ENCODE measurements at places on chromosomes 2 and 18.

- no peak for DNase-seq
Measured at GRCh38 chr2:118689033-118689432, 158.4 kb downstream of the EN1 start.

DNA sequence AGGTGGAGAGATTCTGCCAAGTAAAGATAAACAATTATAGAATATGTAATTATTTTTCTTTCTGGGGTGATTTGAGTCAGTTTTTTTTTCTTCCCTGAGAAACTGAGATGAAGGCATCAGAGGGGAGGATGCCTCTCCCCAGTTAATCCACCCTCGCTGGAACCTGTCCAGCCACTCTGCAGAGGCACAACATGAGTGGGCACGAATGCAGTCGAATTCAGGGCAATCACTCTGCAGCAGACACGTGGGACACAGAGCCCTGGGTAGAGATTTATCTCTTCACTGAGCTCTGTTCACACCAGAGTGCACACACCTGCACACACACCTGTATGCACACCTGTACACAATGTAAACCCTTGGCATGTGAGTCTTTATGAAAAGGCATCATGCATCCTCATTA lies 154.2 kb downstream of the DCDC2C start:
- no peak for DNase-seq

- DNase-seq, result no peak
Measured at GRCh38 chr2:65608916-65609315, 176.5 kb upstream of the SPRED2 start.

GRCh38 chr2:235951493-235951892 lies 216.7 kb downstream of the GBX2 start:
- DNase-seq, result no peak

- no peak for DNase-seq
Measured at GRCh38 chr2:43293744-43294695, 67.6 kb upstream of the ZFP36L2 start.

DNA sequence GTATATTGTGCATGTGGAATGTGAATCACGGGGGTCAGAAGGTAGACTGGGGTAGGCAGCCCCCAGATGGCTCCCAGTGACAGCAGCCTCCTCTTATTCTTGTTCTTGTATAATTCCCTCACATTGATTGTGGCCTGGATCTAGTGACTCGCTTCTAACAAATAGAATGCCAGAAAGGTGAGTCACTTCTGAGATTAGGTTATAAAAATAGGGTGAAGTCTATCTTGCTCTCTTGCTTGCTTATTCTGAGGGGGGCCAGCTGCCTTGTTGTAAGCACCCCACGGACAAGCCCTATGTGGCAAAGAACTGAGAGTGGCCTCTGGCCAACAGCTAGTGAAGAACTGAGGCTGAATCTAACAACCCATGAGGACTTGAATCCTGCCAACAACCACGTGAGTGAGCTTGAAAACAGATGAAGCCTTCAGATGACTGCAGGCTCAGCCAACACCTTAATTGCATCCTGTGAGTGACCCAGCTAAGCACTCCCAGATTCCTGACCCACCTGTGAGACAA lies 15.6 kb upstream of the RMND5A start:
- no peak for DNase-seq

DNA sequence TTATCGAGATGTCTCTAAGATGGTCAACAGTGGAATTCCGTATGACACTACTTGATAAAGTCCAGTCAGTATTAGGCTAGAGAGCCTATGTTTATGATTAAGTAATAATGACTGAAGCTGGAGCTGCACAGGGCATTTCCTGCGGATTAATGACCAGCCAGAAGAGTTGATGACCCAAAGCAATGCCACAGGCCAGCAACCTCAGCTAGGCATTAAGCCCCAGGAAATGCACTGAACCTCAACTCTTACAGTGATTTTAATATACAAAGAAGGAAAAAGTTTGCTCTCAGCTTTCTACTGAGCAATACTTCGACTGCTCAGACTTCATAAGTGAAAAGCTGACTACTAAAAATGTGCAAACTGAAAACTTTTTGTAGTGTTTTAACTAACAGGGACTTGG lies 3.9 kb downstream of the KCTD1 start:
- DNase-seq, result no peak

GRCh38 chr2:20438334-20439192 lies 8.3 kb upstream of the RHOB start:
- DNase-seq, result no peak

- no peak for DNase-seq
Measured at GRCh38 chr18:57831597-57832377, 28.7 kb upstream of the ATP8B1 start.

DNA sequence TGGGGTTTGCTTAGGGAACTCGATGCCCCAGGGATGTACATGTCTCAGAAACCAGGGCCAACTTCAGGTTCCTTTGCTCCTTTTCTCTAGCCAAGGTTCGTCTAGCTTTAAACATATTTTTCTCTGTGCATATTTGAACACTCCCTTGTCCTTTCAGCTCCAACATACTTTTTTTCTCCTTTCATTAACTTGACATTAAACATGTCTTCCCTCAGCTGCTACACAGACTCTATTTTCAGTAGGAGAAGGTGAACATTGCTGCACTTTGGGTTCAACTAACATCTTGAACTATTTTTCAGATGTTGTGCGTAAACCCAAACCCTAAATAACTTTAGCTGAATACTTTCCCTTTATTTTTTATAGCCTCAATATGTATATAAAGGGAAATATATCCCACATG lies 212.9 kb downstream of the MTX2 start:
- no peak for DNase-seq

GRCh38 chr18:25288340-25288938 lies 63.5 kb downstream of the ZNF521 start:
- no peak for DNase-seq

- DNase-seq, result no peak
Measured at GRCh38 chr2:105521176-105521575, 122.3 kb upstream of the FHL2 start.

GRCh38 chr2:1052771-1053191 lies 102.1 kb downstream of the SNTG2 start:
- DNase-seq, result no peak

GRCh38 chr2:44324971-44325426 lies 36.3 kb downstream of the PREPL start:
- no peak for DNase-seq

DNA sequence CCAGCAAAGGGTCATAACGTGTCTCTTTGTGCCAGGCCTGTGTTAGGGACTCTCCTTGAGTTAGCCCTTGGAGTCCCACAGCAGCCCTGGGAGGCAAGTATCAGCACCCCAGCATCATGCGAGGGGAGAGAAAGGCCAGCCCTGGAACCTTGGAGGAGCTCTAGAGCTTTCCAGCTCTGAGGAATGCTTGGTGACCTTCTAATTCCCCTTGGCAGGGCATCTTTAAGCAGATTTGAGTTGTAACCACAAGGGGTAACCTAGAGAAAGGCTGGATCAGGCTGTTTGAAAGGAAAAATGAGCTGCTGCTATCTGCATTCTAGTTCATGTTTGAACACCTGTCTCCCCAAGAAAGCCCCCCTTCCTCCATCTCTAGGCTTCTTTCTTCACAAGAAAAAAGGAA lies 23.8 kb upstream of the ODC1 start:
- DNase-seq, result no peak

- no peak for DNase-seq
Measured at GRCh38 chr2:105442721-105443120, 43.9 kb upstream of the FHL2 start.

DNA sequence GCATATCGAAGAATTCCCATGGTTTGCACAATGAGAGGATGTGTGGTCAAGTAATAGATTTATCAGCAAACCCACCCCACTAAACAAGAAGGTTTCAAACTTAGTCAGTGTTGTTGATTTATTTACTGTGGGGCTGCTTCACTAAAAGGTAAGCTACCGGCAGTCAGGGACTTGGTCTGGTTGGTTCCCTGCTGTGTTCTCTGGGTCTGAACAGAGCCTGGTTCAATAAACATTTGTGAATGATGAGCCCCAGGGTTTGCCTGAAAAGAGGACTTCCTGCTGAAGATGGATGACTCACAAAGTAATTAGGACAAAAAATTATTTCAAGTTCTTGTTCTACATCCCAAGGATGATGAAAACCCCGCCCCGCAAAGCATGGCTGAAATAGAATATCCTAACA lies 108.3 kb downstream of the SPP2 start:
- no peak for DNase-seq

DNA sequence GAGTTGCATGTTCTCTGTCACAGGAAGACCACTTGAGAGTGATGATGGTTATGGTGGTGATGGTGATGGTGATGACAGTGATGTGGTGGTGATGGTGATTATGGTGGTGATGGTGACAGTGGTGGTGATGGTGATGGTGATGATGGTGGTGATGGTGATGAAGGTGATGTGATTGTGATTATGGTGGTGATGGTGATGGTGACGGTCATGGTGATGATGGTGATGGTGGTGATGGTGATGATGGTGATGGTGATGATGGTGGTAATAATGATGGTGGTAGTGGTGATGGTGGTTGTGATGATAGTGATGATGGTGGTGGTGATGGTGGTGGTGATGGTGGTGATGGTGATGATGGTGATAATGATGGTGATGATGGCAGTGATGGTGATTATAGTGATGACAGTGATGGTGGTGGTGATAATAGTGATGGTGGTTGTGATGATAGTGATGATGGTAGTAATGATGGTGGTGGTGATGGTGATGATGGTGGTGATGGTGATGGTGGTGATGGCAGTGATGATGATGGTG lies 93.7 kb downstream of the ASB1 start:
- DNase-seq, result no peak

DNA sequence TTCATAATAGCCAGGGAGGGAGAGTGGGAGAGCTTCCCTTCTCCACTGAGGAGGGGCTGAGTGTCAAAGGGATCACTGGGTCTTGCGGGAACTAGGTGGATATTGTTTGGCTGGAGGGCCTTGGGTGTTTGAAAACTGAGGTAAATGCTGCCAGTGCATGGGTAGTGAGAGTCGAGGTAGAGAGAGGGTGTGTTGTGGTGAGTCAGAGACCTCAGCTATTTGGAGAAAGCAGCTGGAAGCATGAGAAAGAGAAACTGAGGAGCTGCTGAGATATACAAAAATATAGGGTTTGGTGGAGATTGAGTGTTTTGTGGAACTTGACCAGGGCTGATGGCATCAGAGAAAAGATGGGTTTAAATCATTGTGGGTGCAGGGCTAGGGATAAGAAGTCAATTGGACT lies 127.0 kb upstream of the CCDC195 start:
- DNase-seq, result no peak

GRCh38 chr2:236240228-236240990 lies 23.8 kb downstream of the ASB18 start:
- no peak for DNase-seq

- no peak for DNase-seq
Measured at GRCh38 chr18:48046843-48047242, 116.4 kb upstream of the SMAD2 start.
